ENCODE measurements at places on chromosomes 5 and 9.

GRCh38 chr9:133477992-133478850, 678 bp downstream of the SLC2A6 start:
- DNase-seq = no peak

DNA sequence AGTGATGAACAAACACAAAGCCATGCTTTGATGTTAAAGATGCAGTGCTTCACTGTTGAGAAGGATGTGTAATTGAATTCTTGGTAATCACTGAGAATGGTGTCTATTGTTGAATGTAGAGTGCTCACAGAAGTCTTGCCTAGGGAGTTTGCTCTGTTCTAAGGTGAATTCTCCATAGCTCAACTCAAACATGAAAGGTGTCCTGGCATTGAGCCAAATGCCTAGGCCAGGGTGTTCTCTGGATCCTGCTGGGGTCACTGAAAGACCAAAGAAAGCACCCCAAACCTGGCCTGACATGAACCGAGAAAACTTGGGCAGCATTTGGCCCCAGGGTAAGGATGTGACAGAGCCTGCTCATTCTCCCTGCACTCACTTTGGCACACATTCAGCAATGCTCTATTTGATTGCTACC, 217.3 kb downstream of the ARL15 start:
- no peak for DNase-seq

DNA sequence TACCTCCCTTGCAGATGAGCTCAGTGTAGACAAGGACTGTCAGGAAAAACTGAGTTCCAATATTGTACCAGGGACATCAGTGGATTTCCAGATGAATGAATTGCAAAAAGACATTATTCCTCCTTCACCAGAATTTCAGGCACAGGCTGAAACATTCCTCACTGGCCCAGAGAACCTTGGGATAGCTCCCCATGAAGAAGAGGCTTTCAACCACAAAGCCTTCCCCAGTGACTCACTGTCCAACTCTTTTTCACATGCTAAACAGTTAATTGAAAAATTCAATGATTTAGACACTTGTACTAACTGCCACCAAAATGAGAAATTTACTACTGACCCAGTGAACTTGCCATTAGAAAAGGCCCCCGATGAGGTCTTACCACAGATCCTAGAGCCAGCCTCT, 144.5 kb downstream of the UNC13B start:
- DNase-seq = no peak

DNA sequence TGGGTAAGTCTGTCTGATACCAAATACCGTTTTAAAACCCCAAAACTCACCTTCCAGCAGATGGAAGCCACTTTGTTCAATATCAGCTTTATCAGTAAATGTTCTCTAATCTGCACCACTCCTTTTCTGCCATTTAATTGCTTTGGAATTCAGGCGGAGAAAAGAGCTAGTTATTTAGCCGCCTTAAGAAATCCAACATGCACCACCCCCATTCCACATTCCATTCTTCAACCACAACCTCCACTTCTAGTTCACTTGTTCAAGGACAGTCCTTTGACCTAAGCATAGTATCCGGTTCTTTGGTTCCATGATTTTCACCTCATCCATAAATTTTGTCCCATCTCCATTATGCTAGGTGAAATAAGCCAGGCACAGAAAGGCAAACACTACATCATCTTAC, 240.1 kb downstream of the DNAH5 start:
- DNase-seq = no peak

DNA sequence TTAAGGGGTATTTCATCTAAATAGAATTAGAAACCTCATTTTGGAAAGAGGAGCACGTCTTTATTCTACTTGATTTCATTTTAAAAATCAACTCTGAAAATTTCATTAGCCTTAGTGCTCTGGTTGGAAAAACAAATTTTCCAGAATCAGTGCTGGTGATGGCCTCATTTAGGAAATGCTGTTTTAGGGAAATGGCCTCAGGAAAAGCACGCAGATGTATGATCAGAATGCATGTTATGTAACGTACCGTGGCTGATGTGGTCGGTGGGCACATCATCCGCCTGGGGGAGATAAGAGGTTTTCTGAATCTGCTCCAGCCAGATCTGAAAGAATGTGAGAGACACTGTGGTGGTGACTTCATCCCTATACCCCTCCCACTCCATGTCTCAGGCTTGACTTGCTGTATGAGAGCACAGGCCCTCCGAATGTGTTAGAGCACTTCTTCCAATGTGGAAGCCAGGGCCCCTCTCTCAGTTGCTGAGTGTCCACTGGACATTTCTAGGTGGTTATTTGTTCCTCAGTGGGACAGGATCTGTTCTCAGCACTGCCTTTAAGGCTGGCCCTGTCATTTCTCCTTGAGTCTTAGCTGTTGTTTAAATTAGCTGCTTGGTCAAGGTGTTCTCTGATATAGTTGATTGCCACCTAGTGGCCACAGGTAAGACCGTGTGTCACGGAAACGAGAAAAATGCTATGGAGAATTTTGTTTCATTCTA, 96.5 kb downstream of the ARHGAP26 start:
- no peak for DNase-seq

GRCh38 chr5:21774801-21775200, 1078.3 kb downstream of the CDH12 start:
- DNase-seq = no peak

DNA sequence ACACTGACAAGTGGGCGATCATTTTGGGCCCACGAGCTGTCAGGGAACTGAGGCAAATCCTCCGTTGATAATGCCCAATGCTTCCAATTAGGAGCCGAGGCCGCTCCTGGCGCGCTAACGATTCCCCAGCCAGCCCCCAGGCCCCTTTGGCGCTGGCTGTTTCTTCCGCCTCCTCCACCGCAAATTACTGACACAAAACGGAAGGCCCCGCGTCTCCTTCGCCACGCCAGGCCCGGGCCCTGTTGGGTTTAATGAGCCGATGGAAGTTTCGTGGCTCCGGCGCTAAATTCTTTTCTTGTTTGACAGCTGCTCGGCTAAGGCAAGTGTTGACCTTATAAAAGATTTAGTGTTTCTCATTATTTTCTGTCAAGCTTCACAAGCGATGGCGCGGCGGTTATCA, 25.7 kb upstream of the BARHL1 start:
- DNase-seq = no peak

DNA sequence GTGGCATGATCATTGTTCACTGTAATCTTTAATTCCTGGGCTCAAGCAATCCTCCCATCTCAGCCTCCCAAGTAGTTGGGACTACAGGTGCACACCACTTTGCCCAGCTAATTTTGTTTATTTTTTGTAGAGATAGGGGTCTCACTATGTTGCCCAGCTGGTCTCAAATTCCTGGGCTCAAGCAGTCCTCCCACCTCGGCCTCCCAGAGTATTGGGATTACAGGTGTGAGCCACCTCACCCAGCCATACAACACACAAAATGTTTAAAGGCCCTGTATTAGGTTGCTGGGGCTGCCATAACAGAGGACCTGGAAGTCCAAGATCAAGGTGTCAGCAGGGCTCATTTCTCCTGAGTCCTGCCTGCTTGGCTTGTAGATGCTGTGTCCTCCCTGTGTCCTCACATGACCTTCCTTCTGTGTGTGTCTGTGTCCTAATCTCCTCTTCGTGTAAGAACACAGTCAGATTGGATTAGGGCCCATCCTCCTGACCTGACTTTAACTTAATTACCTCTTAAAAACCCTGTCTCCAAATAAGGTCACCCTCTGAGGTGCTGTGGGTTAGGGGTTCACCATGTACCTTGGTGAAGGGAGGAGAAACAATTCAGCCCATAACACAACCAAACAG, 5.4 kb downstream of the UBE2QL1 start:
- no peak for DNase-seq

GRCh38 chr9:72579190-72579589, 57.8 kb downstream of the TMC1 start:
- no peak for DNase-seq

DNA sequence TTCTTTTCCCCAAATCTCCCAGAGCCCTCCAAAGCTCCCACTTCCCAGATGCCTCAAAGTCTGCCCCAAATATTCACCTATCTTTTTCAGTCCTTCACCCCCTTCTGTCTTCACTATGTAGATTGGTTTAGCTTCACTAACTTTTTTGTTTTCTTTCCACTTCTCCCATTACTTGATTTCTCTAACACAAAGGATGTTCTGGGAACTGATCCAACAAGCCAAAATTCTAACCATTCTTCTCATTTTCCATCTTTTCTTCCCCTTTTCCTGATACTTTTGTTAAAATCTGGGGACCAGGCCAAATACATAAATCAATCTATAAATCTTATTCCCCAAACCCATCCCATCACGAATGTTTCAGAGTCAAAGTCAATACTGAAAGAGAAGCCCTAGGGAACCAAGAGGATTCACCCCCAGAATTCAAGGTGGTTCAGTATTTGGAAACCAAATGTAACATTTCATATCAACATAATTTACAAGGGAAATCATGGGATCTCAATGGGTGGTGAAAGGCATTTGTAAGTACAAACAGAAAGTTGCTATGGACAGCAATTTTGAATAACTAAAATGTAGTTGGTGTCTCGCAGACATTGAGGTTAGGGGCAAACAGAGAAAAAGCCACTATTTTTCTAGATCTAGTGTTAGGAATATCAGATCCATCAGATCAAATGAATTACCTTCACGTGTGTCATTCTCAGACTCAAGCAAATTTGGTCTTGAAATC, 35.3 kb downstream of the APTX start:
- no peak for DNase-seq

DNA sequence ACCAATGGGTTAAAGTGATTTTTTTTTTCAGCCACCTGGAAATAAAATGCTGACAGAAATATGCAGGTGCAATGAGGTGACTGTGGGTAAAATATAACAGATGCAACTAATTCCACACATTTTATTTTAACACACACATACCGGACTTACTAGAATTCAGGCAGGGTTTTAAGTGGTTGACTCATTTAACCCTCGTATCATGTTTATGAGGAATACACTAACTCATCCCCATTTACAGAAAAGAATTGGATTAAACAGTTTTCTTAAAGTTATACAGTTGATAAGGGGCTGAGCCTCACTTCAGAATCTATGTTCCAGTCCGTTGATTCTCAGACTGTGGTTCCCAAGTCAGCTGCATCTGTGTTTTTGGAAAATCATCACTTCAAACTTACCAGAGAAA, 207.5 kb downstream of the CHSY3 start:
- no peak for DNase-seq

GRCh38 chr5:142109331-142110045, 909 bp downstream of the NDFIP1 start:
- DNase-seq = no peak

DNA sequence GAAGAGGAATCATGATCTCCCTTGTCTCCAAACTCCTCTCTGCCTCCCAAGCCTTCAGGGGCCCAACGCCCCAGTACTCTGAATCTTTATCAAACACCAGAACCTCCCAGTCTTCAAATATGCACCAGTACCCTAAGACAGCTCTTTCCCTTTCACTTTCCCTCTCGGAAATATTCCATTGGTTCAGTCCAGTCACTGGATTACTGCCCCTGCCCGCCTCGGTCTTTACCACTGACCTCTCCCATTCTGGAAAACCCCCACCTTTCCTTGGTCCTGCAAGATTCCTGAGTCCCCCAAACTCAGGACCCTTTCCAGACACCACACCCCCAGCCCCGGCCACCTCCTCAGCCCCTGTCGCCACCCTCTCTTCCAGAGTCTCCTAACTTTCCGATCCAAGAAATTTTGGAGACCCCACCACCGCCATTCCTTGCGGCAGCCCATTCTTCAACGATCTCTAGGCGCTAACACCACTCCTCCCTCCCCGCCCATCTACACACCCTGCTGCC, 674 bp downstream of the C5orf15 start:
- peak; percentile 65 for DNase-seq

Data from sigmoid colon (tissue), 7 donors.